AG04449 (cell line): ENCODE measurements at places on chromosomes 11 and 22.

DNA sequence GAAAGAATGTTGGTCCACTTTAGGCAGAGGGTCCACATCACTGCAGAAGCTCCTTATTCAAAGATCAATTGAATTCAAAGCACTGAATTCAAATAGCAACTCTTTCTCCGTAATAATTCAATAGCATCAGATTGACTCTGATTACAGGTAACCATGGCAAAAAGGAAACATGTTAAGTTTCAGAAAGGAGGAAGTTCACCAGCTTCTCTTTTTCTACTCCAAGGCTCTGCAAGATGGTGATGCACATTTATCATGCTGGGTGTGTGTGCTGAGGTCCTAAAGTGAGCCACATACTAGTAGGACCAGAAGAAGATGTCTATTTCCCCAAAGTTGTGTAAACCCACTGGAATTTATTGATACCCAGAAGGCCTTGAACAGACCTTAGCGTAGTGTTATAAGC is 18.0 kb upstream of the DRD2 start:
- DNase-seq = no peak

GRCh38 chr11:15967966-15968365 is 388.4 kb downstream of the SOX6 start:
- DNase-seq = no peak

GRCh38 chr11:50088231-50088630 is 55.6 kb downstream of the OR4C45 start:
- DNase-seq = no peak

DNA sequence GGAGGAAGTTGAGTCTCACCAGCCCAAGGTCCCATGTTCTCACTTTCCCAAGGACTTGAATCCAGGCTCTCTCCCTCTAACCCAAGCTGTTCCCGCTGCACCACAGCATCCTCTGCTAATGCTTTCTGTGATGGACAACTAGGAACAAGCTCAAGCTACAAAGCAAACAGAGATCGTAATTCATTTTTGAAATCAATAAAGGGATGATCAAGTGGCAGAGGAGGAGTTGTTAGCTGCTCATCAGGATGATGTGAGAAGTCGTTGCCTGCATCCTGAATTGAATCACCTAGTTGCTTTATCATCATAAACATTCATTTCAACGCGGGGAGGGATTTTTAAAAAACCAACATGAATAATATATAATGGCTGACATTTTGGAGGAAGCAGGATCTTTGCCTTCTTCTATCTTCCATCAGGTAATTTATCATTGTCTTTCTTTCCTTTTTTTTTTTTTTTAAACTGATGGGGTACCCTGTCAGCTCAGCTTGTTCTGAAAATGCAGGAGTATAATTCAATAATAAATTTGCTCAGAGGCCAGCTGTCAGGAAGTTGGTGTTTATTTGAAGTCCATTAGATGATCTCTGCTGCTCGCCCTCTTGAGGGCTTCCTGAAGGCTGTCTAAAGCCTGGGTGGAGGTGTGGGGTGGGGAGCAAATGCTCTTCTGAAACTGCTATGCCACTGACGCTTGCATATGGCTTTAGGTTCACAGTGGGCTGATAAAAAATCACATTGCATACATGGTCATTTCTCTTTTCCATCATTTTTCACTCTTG is 174.4 kb upstream of the NARS2 start:
- no peak for DNase-seq

- DNase-seq = no peak
These were observed 561 bp downstream of the FXYD2 start for GRCh38 chr11:117823946-117824420.

GRCh38 chr11:111913997-111914396 is 1.5 kb downstream of the HSPB2 start:
- DNase-seq = peak; percentile 69

DNA sequence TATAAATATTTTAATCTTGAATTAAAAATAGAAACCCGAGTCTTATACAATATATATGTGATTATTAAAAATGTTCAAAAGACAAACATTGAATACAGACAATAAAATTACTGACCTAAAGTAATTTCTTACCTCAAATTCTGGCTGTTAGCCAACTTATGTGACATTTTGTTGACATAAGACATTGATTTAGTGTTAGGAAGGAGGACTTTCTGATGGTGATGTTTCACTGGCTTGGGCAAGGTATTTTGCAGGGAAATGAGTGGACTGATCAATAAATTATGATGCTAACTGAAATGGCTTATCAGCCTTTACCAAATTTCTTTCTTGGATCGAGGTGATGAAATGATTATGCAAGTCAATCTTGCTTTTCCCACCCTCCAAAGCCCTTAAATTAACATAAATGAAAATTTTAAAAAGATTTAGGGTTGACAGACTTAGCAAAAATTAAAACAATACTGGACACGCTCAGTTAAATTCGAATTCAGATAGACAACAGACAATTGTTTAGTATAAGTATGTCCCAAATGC is 33.2 kb upstream of the FZD4 start:
- no peak for DNase-seq

GRCh38 chr11:19073454-19074415 is 13.2 kb upstream of the MRGPRX2 start:
- no peak for DNase-seq

DNA sequence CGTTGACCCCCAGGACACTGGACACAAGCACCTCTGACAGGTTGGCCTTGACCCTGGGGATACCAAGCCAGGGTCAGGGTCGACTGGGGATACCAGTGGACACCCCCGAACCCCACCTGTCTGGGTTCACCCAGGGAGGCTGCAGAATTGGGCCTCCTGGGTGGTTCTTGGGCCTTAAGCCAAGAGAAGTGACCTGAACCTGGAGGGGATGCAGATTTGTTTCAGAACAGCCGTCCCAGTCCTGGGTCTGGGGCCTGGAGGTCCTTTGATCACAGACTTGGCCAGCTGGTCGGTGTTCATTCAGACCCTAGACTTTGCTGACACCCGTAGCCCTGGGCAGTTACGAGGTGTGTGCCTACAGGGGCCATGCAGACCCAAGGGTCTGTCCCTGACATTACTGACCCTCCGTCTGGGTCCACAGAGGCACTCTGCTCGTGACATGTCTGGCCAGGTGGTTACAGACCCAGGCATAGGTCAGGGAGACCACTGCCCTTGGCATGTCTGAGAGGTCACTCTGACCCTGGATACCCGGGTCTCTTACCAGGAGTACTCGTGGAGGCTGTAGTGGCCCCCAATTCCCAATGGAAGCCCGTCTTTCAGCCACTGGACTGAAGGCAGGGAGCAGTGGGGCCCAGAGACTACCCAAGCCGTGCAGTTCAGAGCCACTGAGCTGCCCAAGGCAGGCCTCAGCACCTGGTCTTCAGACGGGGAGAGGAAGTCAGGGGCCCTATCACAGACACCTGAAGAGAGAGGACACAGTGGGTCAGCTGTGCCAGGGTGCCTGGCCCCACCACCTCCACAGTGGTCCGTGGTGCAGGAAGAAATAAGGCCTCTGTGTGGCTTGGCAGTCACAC is 6.4 kb downstream of the SIGIRR start:
- no peak for DNase-seq

- no peak for DNase-seq
These were observed 82.8 kb downstream of the ST3GAL4 start for GRCh38 chr11:126438272-126438671.

DNA sequence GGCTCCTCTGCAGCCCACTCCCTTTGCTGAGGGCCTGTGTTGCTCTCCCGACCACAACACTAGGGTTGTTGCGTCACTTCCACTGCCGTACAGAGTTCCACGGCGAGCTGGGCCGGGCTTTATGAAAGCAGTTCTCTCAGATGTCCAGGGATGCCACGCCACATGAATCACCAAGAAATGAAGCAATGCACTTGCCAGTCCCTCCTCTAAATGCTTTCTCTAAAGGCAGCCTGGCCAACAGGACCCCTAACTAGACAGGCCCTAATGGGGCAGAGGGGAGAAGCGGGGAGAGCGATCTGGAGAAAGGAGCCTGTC is 188.7 kb downstream of the CTTN start:
- DNase-seq = no peak

GRCh38 chr22:32830473-32830872 is 29.0 kb downstream of the TIMP3 start:
- DNase-seq = no peak

DNA sequence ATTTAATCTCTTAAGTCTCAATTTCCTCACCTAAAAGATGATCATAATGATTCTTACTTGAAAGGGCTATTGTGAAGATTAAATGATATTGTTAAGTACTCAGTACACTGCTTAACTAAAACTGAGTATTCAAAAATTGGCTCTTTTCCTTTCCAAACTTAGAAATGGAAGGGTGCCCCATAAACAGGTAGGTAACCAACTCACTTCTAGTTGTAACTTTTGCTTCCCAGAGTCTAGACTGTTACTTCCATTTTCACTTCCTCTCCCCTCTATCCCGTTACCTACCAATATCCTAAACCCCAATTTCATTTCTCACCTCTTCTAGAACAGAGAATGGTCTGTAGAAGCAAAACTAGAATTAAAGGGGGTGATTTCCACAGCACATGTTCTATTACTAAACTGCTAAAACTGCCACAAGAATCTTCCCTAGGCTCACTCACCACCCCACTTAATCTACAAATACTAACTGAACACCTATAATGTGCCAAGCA is 50.0 kb downstream of the RRAS2 start:
- DNase-seq = no peak

GRCh38 chr22:36417281-36417686 is 29.5 kb upstream of the MYH9 start:
- no peak for DNase-seq

GRCh38 chr11:33040033-33040861 is 875 bp downstream of the TCP11L1 start:
- DNase-seq = no peak

- DNase-seq = no peak
These were observed 425.5 kb upstream of the CADM1 start for GRCh38 chr11:115929618-115930129.

GRCh38 chr11:72681226-72682153 is 7.3 kb upstream of the PDE2A start:
- no peak for DNase-seq

DNA sequence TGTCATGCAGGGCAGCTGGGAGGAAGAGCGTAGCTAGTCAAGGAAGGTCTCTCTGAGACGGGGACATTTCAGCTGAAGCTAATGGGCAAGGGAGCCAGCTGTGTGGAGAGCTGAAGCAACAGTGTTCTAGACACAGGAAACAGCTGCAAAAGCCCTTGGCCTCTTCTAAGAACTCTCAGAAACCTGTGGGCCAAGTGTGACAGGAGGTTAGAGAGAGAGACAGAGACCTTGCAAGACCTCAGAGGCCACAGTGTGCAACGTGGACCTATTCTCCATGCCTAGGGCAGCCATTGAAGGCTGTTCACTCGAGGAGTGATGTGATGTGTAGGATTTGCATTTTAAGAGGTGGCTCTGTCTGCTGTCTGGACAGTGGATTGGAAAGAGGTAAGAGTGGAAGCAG is 48.7 kb upstream of the TNRC6B start:
- no peak for DNase-seq

- no peak for DNase-seq
These were observed 40.0 kb downstream of the ZC3H12C start for GRCh38 chr11:110133160-110133559.

- no peak for DNase-seq
These were observed 8.5 kb downstream of the ACAD8 start for GRCh38 chr11:134261626-134262488.

DNA sequence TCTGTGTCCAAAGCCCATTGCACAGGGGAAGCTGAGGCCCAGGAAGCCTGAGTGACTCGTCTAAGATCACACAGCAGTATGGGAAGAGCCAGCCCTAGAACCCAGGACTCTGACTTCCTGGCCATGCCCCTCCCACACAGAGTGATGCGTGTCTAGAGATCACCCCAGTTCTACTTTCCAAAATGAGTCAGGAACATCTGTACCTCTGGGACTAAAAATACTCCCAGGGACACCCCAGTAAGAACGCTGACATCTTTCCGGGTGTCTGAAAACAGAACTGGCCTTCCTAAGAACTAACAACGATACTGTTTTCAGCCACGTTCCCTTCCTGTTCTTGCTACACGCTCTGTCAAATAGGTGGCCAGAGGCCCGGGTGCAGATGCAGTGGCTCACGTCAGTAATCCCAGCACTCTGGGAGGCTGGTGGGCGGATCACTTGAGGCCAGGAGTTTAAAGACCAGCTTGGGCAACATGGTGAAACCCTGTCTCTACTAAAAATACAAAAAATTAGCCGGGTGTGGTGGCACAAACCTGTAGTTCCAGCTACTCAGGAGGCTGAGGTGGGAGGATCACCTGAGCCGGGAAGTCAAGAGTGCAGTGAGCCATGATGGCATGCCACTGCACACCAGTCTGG is 21.7 kb upstream of the PDGFB start:
- no peak for DNase-seq

DNA sequence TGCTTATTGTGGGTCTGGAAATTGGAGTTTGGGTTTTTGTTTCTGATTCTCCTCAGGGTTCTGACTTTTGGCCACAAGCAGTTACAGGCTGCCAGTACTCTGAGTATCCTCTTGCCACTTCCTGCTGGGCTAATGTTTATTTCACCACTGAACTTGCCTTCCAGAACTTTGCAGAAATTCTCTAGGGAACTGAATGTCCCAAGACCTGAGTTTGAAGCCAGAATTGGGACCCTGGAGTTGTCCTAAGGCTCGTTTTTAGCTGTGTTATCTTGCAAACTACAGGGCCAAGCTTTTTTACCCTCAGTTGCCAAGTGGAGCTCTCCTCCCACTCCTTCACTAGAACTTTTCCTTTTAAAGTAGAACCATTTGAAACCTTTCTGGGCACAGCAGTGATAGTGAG is 89.9 kb downstream of the FAT3 start:
- DNase-seq = no peak

- no peak for DNase-seq
These were observed 36.0 kb upstream of the EED start for GRCh38 chr11:86208572-86208971.

GRCh38 chr11:103862094-103862801 is 174.2 kb upstream of the DDI1 start:
- DNase-seq = no peak

GRCh38 chr22:38454353-38455075 is 485 bp downstream of the KCNJ4 start:
- no peak for DNase-seq

GRCh38 chr22:42283278-42284201 is 13.1 kb upstream of the TCF20 start:
- DNase-seq = no peak

GRCh38 chr11:119590651-119591351 is 138.2 kb downstream of the NECTIN1 start:
- DNase-seq = no peak

DNA sequence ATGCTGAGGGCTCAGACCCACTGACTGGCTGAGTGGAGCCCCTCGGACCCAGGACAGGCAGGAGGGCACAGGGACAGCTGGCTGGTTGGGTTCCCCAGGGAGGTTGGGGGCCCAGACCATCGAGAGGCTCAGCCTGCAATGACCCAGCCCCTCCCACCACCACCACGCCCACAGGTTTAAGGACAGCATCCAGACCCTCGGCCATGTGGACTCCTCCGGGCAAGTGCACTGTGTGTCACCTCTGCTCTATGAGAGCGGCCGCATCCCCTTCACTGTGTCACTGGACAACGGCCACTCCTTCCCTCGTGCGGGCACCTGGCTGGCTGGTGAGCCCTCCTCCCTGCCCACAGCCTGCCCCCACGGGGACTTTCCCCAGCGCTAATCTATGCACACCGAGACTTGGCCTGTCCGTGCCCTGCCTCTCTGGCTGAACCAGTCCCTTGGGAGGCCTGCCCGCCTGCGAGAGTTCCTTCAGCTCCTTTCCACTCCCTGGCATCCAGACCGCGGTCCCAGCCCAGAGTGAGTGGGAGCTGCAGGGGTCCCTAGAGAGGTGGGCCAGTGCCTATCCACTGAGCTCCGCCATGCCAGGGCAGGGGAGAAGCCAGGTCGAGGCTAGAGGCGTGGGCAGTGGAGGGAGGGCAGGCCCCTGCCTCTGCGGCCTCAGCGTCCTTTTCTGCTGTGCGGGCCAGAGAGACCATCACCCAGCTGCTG is 2.2 kb downstream of the SUSD2 start:
- no peak for DNase-seq
